CD4-positive, alpha-beta T cell treated with Interleukin-1 beta for 1 hour (primary cell): ENCODE measurements at places on chromosomes 7 and 10.

DNA sequence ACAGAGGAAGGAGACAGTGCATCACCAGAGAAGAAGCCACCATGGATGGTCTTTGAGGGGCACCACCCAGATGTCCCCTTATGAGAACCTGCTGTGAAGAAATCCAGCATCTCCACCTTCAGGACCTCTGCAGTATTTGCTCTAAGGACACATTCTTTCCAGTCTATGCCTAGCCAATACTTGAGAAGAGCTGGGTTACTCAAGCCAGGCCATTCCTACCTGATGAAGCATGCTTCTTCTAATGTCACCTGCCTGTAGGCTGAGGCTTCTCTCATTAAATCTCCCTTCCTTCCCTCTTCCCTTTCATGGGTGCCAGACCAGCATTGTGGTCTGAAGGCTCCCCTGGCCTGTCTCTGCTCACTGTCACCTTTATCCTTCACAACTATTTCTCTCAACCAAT lies 654.5 kb upstream of the AUTS2 start:
- DNase-seq, result no peak

DNA sequence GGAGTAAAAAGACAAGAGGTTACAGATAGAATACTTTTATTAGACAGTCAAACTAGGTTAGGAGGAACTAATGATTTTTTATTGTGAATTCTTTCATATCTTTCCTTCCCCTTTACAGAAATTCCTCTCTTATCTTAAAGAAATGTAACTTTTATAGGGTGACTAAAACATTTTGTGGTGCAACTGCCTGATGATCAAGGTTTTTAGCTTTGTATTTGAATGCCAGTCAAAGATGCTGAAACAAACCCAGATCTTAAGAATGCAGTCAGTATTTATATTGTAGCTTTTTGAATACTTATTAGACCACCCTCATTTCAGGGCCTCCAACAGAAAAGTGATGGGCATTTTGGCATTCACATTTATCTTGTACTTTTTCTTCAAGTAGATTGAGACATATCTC lies 27.4 kb downstream of the TAX1BP1 start:
- no peak for DNase-seq

GRCh38 chr7:27171325-27171636 lies 2.8 kb downstream of the HOXA10 start:
- no peak for DNase-seq

GRCh38 chr7:12294701-12295100 lies 83.6 kb downstream of the TMEM106B start:
- DNase-seq, result no peak

GRCh38 chr7:139643951-139644585 lies 120.6 kb downstream of the CLEC2L start:
- DNase-seq, result no peak

DNA sequence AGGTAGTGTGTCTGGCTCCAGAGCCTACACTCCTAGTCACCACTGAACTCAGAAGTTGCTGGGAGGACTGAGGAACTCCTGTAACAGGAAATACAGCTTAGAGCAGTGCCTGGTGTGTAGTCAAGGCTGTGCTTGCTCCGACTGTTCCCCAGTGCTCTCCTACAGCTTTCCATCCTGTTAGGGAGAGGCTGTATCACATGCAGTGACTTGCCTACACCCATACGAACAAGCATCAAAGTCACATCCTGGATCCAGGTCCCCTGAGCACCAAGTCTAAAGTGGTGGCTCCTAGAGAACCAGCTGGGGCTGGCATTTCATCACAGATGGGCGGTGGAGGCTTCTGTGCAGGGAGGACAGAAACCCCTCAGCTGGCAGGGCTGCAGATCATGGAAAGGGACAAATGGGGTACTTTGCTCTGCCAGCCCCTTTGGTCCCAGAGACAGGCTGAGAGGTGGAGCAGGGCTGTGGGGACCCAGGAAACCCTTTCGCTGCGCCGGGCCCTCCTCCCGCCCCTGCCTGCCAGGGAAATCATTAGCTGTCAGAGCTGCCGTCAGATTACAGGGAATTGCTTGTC lies 7.7 kb downstream of the ASB10 start:
- DNase-seq, result no peak

DNA sequence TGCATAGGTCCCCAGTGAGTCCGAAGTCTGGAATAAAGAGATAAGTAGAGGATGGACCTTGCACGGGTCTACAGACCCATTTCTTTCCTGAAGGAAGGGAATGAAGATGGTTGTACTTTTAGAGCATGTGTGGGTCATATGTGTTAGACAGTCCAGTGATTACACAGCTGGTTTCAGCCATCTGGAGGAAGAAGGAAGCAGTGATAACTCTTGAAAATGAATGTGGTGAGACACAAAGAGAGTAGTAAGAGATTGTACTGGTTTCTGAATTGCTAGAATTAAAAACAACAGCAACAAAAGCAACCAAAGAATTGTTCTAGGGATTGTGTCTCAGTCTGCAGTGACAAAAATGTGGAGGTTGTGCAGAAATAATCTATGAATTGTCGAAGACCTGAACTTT lies 258.9 kb downstream of the SUGCT start:
- DNase-seq, result no peak

DNA sequence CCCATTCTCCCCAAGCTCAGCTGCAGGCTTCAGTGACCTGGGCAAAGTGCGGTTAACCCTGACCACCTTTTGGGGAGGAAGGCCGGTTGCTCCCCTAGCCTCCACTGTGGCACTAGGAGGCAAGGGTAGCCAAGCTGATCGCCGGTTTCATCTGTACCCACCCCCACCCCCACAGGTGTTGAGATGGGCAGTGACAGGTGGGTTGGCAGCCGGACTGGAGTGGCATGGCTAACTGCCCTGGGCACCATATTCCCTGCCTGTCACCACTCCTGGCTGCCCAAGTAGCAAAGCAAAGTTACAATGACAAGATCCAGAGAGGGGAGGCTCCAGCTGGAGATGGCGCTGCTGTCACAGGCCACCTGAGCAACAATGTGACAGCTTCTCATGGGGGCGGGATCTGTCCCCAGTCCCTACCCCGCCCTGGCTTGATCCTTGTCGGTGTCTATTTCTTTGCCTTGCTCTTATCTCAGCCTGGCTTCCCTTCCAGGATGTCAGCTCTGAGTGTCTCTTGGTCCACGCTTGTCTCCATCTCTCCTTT lies 27.0 kb upstream of the BMS1 start:
- DNase-seq, result no peak

GRCh38 chr10:52226197-52226847 lies 87.8 kb upstream of the DKK1 start:
- DNase-seq, result no peak

GRCh38 chr7:31788445-31788844 lies 101.4 kb downstream of the PPP1R17 start:
- no peak for DNase-seq

- no peak for DNase-seq
Observed at GRCh38 chr10:43039624-43040481, 37.0 kb upstream of the RET start.

GRCh38 chr10:70258216-70258615 lies 25.0 kb upstream of the PPA1 start:
- DNase-seq, result no peak

DNA sequence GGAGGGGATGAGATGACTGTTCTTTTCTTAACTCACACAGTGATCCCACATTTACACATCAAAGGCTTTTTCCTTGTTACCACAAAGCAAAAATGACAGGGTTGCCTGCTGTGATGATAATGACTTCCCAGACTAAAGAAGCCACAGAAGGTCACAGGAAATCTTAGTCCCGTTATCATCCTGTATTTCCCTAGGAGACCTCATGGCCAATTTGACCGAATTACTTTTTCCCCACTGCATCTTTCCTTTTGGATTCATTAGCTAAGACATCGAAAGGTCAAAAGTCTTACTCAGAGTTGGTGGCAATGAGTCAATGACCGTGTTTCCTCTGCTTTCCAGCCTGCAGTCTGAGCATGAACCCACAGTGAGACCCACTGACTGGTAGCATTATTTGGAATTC lies 130.1 kb upstream of the INHBA start:
- DNase-seq, result no peak

GRCh38 chr10:13542533-13542932 lies 13.7 kb upstream of the BEND7 start:
- DNase-seq, result no peak

DNA sequence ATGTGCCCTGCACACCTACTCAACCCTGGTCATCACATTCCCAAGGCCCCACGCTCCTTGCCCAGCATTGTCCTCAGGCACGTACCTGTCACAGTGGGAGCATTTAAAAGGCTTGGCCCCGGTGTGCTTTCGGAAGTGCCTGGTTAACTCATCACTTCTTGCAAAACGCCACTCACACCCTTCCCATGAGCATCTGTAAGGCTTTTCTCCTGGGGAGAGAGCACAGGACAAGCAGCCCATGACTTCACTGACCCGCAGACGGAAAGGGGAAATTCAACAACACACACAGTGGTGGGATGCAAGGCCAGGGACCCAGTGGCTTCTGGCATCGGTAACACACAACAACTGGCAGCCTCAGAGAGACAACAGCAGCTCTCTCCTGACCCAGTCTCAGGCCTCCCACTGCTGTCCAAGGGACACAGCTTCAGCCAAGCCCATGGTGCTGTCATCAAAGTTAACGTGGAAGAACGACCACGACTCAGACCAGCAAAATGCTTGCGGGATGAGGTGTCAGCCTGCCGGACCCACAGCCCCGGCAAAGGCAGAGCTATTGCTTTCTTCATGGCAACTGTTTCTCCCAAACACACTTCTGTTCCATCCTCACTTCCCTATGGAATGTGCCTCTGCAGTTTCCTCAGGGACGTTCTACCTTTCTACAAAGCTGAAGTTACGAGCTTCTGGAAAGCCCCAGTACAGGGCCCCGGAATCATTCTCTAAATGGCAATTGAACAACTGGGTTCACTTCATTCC lies 4.8 kb downstream of the KLF6 start:
- DNase-seq, result peak; percentile 32

GRCh38 chr7:49125246-49125645 lies 200.9 kb downstream of the CDC14C start:
- DNase-seq, result no peak

GRCh38 chr7:20784388-20785156 lies 2.1 kb downstream of the SP8 start:
- no peak for DNase-seq

DNA sequence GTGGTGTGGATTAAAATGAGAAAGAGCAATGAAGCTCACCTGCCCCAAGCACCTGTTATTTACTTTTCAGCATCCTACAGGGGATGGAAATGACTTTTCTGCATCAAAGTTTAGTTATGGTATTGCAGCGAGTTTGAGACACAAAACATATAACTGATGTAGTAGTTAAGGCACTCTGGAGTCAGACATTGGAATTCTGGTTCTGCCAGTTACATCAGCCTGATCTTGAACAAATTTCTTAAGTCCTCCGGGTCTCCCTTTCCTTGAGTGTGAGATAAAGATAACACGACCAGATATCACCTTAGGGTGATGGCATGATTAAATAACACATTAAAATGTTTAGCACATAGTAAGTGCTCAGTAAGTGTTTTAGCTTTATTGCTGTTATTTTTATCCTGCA lies 97.4 kb downstream of the ATXN7L1 start:
- DNase-seq, result no peak

DNA sequence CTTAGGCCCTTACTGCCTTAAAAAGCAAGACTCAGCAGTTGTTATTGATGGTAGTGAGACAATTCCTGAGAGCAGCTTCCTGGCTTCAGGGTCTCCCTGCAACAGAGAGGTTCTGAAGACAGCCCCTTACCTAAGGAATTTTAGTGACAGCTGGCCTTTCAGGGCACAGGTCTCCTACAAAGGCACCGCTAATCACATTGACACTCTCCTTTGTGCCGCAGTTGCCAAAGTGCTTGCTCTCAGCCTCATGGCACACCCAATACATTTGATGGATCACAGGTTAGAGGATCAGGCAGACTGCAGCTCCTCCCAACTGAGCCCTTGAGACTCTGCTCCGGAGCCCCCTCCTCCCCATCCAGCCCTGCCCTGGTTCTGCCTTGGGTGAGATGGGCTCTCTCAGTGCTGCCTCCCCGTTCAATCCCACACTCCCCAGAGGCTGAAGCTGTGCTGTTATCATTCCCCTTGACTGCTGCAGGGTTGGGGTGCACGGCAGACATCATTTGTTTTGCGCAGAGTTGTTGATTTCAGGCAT lies 198.2 kb downstream of the EMX2 start:
- DNase-seq, result no peak

GRCh38 chr10:96252730-96253129 lies 18.6 kb downstream of the BLNK start:
- no peak for DNase-seq

GRCh38 chr10:127974911-127975310 lies 68.0 kb downstream of the PTPRE start:
- DNase-seq, result no peak

DNA sequence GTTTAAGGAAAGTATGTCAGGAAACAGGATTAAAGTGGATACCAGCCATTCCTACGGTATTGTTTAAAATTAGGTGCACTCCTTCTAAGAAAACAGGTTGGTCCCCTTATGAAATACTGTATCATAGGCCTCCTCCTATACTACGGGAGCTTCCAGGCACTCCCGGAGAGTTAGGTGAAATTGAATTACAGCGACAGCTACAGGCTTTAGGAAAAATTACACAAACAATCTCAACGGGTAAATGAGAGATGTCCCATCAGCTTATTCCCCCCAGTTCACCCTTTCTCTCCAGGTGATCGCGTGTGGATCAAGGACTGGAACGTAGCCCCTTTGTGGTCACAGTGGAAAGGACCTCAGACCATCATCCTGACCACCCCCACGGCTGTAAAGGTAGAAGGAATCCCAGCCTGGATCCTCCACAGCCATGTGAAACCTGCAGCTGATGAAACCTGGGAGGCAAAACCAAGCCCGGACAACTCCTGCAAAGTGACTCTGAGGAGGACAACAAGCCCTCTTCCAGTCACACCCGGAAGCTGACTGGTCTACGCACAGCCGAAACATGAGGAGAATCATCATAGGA lies 25.1 kb upstream of the GHITM start:
- DNase-seq, result no peak

- DNase-seq, result no peak
Observed at GRCh38 chr7:23345601-23346000, 46.5 kb downstream of the MALSU1 start.

- peak; percentile 42 for DNase-seq
Observed at GRCh38 chr7:3067193-3067592, 23.5 kb upstream of the CARD11 start.

DNA sequence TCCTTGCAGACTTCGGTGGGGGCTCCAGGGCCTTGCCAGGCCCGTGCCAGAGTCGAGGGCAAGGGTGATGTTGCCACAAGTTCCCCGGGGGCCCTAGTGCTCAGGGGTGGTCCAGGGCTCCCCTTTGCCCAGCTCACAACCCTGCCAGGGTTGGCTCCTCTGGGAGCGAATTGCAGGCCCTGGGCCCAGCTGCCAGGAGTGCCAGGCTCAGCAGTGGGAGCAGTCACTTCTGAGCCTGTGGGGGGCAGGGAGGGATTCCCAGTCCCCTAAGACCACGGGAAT lies 43.8 kb downstream of the TCERG1L start:
- no peak for DNase-seq

- no peak for DNase-seq
Observed at GRCh38 chr7:155945670-155946325, 133.5 kb upstream of the SHH start.

GRCh38 chr10:30823651-30824050 lies 194.1 kb upstream of the LYZL2 start:
- DNase-seq, result no peak

GRCh38 chr10:105952153-105952552 lies 1212.4 kb downstream of the SORCS1 start:
- no peak for DNase-seq

GRCh38 chr7:71793251-71793650 lies 618.9 kb downstream of the CALN1 start:
- no peak for DNase-seq

- DNase-seq, result peak; percentile 37
Observed at GRCh38 chr10:84138478-84139125, 707 bp upstream of the GHITM start.

- DNase-seq, result no peak
Observed at GRCh38 chr7:151483711-151483983, 36.0 kb downstream of the RHEB start.

GRCh38 chr7:25312968-25313367 lies 84.7 kb upstream of the NPVF start:
- DNase-seq, result no peak
